ENCODE measurements at places on chromosomes 1 and 21.

- DNase-seq: peak; percentile 32
Observed at GRCh38 chr1:54298284-54299033, 98.5 kb downstream of the MRPL37 start.

GRCh38 chr1:100476735-100477290, 61.1 kb upstream of the GPR88 start:
- DNase-seq: no peak

DNA sequence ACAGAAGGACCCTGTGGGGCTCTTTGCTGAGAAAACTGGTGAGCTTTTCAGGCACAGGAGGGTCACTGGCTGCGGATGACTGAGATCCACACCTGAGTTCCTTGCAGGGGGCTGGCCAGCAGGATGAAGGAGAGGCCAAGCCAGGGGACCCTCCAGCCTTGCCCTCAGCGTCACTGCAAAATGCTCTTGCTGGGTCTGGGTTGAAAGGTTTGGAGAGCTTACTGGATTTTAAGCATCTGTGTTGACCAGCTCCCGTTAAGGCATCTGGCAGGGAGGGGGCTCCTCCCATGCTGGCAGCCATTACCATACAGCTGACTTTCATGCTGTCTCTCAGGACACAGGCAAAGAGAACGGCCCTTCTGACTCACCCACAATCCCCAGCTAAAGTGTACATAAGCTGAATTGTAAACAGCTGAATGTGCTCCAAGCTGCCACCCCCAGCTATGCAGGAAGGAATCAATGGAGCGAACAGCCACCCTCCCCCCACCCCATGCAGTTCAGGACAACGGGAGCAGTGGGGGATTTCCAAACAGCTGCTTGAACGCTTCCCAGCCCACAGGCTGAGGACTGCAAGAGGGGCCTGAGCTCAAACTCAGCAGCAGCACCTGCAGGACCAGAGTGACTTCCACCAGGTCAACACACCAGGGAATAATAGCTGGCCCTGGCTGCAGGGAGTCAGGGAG, 21.3 kb upstream of the A3GALT2 start:
- DNase-seq: no peak

GRCh38 chr1:110850627-110851026, 22.3 kb upstream of the CD53 start:
- DNase-seq: peak; percentile 16

- no peak for DNase-seq
Observed at GRCh38 chr1:115343200-115343737, 5.2 kb upstream of the NGF start.

GRCh38 chr1:10873189-10873588, 76.7 kb upstream of the CASZ1 start:
- DNase-seq: peak; percentile 19

GRCh38 chr1:223662943-223663342, 2.6 kb downstream of the CAPN8 start:
- DNase-seq: no peak

All from hematopoietic multipotent progenitor cell treated with erythropoietin and hydrocortisone succinate and interleukin-3 and kit ligand, for 6 days (in vitro differentiated cells).